Fibroblast of villous mesenchyme (primary cell): ENCODE measurements at places on chromosomes 7 and 10. TPM values are rescaled to one million over a fixed set of nuclear protein-coding genes. Genes with fewer than 3 reads are reported as not detected.

HOXA3 gene
- total RNA-seq, result 9.3 and 11.7 TPM in 2 replicates

- no peak for DNase-seq
Measured at GRCh38 chr10:72328829-72329204, 25.9 kb downstream of the DNAJB12 start.

GRCh38 chr7:7182156-7183060, at the start of gene C1GALT1:
Gene C1GALT1, plus strand, starts transcription at chr7:7182544. Its CDS starts 51,776 bp downstream, at chr7:7234320.
- DNase-seq, result peak; percentile 98

DNA sequence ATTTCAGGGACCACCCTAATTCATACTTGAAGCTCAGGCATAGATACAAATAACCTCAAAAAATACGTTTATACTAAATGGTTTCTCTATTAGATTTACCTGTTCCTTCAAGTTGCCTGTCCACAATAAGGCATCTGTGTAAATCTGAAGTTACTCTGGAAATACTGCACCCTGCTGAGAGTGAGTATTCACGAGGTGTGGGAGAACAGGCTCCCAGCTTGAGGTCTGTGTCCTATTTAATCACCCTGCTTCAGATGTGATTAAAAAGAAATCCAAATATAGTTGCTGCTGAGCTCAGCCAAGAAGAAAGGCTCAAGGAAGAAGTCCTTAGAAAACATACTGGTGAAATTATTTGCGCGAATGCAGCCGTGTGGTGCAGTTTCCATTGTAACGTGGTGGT, 136.8 kb downstream of the KLF6 start:
- DNase-seq, result no peak

- DNase-seq, result no peak
Measured at GRCh38 chr10:7512487-7512886, 101.7 kb upstream of the SFMBT2 start.

DNA sequence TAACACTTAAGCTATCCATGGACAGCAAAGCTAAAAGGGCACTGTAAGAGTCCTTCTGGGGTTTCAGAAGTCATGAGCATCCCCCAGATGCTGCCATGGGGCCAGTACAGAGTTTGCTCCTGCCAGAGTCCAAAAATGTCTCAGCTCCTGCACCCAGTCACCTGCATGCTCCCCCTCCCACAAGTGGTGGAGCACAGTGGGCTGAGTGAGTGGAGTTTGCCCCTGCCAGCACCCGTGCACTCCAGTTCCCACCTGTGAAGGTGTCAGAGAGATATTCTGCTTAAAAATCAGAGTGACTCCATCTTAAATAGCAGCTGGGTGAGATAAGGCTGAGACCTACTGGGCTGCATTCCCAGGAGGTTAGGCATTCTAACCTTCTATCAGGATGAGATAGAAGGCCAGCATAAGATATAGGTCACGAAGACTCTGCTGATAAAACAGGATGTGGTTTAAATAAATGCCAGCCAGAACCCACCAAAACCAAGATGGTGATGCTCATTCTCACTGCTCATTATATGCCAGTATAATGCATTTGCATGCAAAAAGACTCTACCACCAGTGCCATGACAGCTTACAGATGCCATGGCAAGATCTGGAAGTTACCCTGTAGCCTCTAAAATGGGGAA, 140.1 kb upstream of the ZNF92 start:
- DNase-seq, result no peak

LEP gene
- not detected in 2 replicates for total RNA-seq

DNA sequence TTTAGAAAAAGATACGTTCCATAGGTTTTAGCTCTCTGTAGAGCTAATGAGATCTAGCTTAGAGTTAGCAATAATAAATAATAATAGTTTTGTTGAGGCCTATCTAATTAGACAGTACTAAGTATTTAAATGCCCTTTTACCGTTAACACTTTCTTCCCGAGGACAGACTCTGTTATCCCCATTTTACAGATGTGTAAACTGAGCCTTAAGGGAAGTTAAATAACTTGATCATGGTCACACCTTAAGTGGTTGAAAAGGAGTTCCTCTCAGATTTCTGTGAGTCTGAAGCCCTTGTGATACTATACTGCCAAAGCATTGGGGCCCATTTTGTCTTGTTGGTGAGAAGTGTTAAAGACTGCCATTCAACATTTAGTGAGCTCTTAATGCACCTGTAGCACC, 61.6 kb downstream of the CYP51A1 start:
- DNase-seq, result no peak

SPDYE2 gene
- total RNA-seq, result not detected in 2 replicates

DNA sequence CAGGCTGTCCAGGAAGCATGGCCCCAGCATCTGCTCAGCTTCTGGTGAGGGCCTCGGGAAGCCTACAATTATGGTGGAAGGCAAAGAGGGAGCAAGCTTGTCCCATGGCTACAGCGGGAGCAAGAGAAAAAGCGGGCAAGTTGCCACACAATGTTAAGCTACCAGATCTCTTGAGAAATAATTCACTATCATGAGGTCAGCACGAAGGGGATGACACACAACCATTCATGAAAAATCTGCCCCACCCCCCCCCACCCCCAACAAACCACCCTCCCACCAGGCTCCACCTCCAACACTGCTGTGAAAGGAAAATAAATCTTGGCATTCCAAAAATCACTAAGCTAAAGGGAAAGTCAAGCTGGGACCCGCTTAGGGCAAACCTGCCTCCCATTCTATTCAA, 545.8 kb upstream of the NRP1 start:
- no peak for DNase-seq

GRCh38 chr7:7099584-7100014, 82.7 kb upstream of the C1GALT1 start:
- peak; percentile 79 for DNase-seq
